C1 segment of cervical spinal cord (tissue), 14 donors: ENCODE measurements at places on chromosomes 5 and 9.

DNA sequence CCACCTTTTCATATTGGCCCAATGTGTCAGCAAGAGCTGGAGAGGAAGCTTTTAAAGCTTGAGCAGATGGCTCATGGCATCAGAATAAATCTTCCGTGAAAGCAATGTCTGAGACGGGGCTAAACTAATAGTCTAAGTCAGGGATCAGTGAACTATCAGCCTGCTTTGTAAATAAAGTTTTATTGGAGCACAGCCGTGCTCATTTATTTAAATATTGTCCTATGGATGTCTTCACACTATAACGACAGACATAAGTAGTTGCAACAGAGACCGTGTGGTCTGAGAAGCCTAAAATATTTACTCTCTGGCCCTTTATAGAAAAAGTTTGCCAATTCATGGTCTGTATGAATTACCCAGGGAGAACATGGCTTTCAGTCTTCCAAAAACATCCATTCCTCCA is 85.6 kb upstream of the SLC44A1 start:
- DNase-seq = no peak

DNA sequence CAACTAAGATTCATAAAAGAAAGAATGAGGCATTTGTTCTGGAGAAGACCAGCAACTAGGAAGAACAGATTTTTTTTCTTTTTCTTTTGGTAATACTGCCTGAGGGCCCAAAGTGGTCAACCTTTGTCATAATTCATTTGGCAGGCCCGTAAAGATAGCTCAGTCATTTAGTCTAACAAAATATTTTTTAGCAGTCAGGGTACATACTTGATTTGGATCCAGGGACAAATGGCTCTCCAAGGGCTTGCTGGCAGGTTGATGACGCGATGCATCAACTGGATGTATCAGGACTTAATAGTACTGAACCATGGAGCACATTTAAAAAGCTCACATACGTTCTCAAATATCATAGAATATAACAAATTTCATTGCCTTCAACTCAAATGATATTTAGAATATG is 203.4 kb upstream of the ZNF608 start:
- DNase-seq = no peak

DNA sequence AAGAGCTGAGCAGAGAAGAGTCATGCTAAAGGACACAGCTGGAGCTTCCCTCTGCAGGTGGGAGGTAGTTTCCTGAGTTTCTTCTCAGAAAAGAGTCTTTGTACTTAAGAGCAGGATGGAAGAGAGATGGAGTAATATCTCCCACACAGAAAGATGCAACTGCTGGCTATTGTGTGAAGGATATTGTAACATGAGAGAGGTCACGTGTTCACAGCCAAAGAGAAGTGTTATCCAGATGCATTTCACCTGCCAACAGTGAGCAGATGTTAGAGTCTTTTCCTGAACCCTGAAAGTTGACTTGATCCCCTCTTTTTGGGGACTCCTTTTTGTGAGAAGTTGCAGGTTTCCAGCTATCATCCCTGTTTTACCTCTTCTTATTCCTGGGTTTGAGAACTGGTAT is 14.0 kb upstream of the TRIO start:
- no peak for DNase-seq

DNA sequence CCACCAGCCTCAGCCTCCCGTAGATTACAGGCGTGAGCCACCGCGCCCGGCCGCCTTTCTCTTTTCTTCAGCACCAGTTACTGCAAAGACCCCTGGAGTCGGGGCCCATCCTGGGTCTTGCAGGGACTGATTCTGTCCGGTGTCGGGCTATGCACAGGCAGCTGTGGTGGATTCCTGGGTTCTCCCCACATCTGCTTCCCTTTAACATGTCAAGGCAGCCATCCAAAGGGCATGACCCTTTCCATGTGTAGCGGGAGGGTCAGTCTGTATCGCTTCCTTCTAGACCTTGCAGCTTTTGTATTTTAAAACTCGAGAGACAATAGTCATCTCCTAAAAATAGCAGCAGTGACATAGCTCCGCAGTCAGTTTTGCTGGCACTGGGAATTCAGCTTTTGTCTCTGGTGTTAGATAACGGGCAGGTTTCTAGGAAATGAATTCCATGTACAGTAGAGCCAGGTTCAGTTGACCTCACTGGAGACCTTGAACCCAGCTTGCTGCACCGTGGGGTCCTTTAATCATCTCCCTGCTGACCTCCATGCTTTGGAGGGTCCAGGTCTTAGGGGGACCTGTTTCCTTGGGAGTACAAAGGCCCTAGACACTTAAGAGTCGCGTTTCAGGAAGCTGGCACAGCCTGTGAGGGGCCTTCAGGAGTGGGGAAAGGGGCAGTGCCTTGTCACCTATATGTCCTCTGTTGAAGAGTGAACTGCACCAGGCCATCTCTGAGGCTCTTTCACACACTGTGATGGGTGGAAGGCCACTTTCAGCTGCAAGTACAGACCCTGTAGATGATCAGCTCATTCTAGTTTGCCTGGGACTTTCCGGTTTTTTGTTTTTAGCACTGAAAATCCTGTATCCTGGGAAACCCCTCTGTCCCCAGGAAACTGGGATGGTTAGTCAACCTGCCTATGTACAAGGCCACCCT is 13.8 kb downstream of the ANKRD33B start:
- DNase-seq = no peak

- no peak for DNase-seq
Measured at GRCh38 chr5:21171038-21171437, 1183.0 kb upstream of the CDH18 start.

DNA sequence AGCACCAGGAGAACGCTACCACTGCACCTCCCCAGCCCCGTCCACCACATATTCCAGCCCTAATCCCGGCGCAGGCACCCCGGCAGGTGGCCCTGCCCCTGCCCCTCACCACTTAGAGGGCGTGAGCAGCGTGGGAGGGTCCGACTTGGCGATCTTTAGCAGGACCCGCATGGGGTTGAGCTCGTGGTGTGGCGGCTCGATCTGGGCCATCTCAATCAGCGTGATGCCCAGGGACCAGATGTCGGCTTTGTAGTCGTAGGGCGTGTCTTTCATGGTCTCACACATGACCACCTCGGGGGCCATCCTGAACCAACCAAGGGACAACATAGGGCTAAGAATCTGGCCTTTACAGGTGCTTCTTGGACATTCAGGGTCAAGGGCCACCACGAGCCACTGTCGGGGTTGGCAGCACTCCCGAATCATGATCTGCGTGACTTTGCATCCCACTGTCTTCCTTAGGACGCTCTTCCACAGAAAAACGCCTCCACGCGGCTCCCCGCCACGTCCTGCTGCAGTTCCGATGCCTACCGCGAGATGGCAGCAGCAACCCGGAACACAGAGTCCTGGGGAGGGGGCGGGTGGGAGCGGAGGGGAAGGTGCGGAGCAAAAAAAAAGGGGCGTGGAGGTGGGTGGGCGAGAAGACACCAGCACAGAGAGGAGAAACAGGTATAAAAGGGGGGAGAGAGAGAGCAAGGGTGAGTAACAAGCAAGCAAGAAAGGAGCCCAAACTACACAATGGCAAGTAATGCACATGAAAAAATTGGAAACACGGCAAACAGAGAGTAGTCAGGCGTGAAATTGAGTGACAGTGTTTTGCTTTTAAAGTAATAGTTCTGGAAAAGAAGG is 81.3 kb downstream of the STK10 start:
- peak; percentile 74 for DNase-seq

DNA sequence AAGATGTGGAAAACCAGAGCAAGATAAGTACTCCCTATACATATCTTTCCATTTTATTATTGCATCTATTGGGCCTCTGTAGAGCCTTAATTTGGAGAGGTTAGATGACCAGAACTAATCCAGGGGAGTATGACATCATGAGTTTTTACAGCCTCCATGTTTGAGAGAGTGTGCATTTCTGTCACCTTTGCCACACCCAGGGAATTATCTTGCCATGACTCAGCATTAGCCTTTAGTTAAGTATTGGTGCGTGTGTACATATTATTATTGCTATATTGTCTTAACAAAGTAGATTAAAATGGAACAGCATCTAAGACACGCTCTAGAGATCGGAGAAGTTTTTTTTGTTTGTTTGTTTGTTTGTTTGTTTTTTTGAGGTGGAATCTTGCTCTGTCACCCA is 27.6 kb downstream of the DIMT1 start:
- DNase-seq = no peak

DNA sequence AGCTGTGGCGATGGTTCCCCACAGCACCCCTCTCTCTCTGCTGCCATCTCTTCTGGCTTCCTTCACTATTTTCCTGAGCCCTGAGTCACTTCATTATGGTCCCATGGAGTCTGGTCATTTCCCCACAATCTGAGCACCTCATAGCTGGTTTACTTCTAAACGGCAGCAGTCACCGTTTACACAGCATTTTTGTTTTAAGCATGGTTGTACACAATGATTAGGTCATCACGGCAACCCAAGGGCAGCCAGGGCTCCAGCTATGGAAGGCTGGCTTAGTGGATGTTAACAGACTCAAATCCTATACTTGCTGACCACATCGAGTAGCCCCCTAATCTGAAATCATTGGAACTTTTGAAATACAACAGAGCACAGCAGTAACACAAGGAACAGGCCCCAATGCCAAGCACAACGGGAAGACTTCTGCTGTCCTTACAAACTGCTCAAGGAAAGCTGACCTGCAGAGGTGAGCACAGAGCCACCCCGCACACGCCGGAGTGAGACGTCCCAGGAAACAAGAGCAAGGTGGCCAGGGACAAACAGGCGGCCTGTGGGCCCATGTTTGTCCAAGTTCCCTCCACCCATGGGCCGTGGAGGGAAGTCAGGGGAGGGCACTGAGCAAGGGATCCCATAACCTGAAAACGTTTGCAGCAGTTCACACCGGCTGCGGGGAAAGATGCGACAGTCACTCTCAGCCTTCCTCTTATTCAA is 22.9 kb downstream of the CAMSAP1 start:
- DNase-seq = no peak

GRCh38 chr5:136040746-136041415 is 12.1 kb downstream of the TGFBI start:
- DNase-seq = no peak

DNA sequence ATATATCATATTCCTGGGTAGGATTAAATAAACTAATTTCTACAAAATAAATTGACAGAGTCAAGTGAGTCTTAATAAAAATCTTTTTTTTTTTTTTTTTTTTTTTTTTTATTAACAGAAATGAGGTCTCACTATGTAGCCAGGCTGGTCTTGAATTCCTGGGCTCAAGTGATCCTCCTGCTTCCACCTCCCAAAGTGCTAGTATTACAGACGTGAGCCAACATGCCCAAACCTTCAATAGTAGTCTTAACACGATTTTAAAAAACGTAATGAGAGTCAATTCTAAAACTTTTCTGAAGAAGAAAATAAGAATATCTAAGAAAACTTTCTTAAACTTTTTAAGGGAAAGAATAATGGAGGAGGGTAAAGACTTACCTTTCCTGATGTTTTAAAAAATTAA is 84.2 kb downstream of the YIPF5 start:
- no peak for DNase-seq

- no peak for DNase-seq
Measured at GRCh38 chr5:148681157-148682057, 27.1 kb upstream of the HTR4 start.

- DNase-seq = no peak
Measured at GRCh38 chr5:108168915-108169314, 213.0 kb downstream of the FBXL17 start.

DNA sequence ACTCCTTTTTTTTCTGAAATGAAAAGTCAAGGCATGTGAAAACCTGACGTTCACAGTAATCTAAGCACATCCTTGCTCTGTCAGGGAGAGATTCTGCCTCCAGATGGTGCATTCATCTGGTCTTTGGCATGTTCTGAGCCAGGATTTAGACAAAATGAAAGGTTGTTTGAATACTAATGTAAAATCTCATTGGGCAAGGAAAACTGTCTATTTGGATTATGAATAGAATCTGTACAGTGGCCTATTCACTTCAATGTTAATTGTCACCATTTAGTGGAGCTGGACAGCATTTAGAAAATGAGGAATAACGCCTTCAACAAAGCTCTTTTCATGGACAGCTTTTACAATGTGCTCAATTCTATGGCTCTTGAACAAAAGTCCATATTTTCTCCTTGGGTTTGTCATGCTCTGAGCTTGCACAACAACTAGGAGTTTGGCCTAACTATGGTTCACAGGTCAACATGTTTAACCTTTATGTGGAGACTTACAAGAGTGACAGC is 28.9 kb downstream of the ARHGEF28 start:
- no peak for DNase-seq

DNA sequence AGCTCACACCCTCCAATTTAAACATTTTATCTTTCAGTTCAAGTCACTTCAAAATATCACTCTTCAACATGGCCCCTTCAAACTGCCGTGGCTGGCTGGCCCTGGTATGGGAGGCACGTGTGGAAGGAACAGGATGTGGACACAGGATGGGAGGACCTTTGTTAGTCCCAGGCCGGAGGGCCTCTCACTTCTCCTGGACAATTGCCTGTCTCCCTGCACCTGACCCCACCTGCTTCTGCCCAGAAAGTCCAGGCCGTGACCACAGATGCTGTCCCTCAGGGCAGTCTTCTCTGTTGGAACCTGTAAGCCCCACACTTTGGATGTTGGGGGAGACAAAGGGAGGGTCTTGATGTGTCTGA is 19.4 kb downstream of the AMBP start:
- no peak for DNase-seq

DNA sequence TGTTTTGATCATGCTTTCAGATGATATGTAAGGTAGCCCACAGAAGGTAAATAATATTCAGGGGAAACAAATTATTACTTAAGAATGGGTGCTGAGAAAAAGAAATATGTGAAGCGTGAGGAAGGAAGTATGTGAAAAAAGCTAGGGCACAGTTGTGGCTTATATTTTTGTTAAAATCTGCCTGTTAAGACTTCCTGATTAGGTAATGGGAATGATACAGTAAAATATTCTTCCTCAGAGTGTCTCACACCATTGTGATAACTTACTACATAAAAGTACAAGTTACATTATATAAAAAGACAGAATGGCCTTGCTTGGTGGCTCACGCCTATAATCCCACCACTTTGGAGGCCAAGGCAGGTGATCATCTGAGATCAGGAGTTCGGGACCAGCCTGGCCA is 18.7 kb upstream of the PARP8 start:
- DNase-seq = no peak

DNA sequence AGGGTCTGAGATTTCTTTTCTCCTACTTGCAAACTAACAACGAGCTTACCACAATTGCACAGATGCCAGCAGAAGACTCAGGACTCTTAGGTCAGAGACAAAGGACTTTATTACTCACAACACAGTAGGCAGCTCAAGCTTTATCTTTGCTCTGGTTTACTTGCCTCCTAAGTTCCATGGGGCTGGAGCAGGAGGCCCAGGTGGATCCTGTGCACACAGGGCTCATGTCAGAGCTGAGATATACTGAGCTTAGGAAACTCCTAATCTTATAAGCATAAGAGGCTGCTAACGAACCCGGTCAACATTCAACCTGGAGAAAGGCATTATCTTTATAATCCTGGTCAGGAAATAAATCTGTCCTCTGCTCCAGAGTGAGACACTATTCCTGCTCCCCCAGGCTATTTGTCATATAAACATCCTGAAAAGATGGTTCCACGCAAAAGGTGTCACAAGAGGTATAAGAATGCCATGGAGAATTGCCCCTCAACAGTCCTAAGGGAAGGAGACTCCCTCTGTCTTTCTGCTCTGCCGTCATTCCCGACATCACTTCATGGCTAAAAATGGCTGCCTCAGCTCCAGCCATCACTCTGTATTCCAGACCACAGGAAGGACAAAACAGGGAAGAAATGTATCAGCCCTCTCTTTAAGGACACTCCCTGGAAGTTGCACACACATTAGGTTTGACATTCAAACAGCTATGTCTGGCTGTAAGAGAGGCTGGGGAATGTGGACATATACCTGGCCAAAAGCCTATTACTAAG is 16.2 kb downstream of the DUSP1 start:
- no peak for DNase-seq
